ENCODE measurements at places on chromosomes 3 and 15.
A peak's percentile ranks its signal among the peaks of the same experiment; 100 is the strongest.

DNA sequence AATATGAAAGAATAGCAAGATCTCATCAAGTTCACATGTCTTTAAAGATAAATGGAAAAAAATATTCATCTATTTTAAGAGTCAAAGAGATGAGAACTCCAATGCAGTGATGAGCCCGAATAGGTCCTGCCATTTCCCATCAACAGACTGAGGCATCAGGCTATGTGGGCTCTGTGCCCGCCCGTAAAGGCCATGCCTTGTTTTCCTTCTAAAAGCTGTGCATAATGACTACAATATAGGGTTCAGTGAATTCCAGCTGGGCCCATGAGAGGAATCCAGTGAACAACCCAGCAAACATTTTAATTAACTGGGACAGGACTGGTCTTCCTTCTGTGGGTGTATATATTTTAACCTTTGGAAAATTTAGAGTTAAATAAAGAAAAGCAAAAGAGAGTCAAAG is 44.6 kb downstream of the RASGRP1 start:
- no peak for DNase-seq

GRCh38 chr15:68012911-68013310 is 41.2 kb upstream of the PIAS1 start:
- DNase-seq = no peak

DNA sequence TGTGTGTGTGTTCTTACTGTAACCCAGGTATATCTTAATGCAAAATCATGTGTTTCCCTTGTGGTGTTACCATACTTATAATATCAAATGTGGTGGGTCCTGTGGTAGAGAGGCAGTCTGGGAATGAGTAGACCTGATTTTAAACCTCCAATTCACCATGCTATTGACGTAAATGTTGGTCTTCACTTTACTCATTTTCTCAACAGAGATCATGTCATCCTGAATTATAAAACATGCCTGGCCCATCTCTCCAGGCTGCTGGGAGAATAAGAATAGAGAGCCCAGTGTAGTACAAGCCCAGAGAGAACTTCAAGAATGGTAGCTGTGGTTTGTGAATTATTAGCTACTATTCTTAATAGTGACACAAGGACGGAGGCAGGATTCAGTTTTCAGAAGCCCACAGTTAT is 88.1 kb downstream of the MBNL1 start:
- no peak for DNase-seq

DNA sequence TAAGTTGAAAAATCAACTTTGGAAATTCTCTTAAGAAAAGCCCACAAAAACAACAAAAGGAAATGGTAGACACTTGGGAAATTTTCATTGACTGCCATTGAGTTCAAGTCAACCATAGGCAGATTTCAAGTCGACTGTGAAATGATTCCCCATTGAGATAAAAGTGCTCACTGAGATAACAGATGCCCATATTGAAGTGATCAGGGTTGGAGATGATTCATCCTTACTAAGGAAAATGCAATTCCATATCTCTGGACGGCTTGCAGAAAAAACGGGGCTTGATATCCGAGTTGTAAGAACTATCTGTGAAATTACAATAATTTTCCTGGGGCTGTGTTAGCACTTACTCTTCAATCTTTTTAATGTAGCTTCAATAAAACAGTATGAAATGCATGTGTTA is 373.1 kb upstream of the THRB start:
- no peak for DNase-seq

DNA sequence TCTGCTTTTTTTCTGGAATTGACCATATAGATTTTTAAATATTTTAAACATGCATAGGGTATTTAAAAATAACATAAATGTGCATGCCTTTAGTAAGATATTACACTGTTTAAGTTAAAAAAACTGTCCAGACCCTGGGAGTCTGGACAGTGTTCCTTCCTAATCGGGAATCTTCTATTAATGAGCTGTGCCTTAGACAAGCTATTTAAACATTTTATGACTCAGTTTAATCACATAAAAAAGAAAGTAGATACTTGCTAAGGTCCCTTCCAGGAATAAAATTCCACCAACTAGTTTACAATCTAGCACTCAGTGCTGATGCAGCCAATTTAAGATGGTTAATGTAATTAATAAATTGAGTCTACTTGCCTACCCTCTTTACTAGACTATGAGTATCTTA is 140.4 kb upstream of the DPH6 start:
- no peak for DNase-seq

DNA sequence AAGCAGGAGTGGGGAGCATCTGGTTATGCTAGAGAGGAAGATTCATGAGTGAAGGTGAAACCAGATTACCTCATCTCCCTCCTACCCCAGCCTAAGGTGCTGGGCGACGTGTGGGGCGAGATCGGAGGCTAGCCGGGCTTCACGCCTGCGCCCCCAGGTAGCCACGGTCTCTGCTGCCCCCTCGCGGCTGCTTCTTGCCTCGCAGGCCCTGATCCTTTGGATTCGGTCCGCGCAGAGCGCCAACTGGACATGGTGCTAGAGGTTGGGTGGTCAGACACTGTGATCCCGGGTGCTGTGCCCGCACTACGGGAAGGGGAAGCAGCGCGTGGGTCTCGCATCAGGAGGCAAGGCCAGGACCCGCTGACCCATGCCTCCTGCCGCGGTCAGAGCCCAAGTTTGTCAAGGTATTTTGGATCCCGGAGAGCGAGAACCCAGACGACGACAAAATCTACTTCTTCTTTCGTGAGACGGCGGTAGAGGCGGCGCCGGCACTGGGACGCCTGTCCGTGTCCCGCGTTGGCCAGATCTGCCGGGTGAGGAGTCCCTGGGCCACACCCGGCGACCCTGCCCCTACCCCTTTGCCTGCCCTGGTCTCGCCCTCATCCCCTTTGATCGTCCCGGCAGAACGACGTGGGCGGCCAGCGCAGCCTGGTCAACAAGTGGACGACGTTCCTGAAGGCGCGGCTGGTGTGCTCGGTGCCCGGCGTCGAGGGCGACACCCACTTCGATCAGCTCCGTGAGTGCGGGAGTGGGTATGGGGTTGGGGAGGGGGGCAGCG is 4.2 kb downstream of the SEMA3B start:
- peak; percentile 85 for DNase-seq

DNA sequence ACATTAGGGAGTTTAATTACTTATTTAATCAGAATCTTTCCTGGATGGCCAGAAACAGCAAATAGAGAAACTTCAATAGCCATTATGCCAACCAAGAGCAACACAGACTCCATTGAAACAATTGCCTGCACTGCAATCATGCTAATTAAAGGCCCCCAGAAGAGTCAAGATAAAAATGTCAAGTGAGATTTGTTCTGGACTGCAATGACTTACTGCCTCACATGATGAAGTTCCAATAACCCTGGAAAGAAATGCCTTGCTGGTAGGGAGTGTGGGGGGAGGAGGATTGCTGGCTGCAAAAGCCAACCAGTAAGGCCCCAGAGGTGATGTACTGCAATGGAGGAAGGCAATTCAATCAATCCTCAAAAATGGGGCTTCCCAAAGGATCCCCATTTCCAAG is 257.9 kb downstream of the NTRK3 start:
- no peak for DNase-seq

DNA sequence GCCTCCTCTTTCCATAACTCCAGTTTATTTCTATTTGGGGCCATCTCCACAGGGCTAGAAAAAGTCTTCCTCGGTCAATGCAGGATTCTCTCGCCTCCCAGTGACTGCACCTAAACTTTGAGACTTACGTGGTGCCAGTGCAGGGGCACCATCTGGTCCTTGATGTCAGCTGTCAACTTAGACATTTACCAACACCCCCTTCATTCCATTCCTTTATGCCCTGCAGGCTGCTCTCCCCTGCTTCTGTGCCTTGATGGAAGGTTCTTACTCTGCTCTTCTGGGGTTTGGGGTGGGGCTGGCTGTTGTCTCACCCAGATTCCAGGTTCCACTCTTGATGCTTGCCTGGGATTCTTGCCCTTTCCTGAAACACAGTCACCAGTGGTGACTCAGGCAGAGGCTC is 101.8 kb downstream of the ST8SIA2 start:
- DNase-seq = no peak

DNA sequence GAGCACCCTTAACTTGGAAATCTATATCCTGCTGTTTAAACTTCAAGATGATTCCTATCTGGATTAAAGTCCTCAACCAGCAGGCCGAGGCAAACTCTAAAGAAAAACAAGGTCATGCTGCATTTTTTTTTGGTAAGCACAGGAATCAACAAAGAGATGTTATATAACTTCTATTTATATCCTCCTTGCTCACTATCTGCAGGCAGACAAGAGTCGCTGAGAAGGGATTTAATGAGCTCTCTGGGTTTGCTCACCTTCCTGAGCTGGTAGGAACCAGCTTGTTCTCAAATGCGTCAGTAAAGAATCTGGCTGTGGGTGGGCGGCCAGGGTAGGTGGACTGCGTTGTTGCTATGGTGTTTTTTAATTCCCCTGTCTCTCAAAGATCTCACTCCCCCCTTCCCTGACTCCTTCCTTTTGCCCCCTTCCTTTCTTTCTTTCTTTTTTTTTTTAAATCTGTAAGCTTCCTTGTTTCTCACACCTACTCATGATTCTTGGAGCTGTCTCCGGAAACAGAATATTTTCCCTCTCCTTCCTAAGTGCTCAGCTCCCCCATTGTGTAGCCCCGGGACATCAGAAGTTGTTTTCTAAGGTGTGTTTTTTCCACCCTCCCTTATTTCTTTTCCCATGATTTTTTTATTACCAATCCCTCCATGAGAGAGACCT is 228.8 kb upstream of the BHLHE40 start:
- DNase-seq = peak; percentile 7

DNA sequence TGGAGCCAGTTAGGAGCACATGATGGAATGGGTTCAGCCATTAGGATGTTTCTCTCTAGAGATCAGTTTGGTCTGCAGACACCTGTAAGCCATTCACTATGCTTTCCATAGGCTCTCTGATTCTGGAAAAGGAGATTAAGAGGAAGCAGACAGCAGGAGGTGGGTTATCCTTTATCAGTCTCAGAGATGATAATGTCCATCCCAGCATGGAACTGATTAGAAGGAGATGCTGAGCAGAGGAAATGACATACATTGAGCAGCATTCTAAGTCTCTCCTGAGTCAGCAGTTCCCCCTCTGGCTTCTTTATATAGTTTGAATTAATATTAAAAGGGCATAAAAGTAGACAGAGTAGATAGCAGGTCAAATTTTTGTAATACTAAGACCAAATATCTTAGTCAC is 591.1 kb downstream of the GBE1 start:
- peak; percentile 0 for DNase-seq

DNA sequence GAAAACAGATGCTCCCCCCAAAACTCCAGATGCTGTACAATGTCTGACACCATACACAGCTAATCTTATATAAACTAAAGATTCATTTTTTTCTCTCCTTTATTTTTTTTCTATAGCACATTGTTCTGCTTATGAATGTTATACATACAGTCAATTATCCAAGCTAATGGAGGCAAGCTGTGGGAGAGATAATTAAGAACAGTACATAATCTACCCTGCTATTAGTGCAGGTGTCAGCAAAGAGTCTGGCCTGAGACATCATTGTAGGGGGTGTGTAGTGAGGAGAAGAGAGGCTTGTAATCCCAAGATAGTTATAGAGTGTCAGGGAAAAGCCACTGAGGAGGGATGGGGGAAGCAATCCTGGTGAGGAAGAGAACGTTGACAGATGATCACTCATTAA is 25.4 kb upstream of the CHMP2B start:
- peak; percentile 32 for DNase-seq

DNA sequence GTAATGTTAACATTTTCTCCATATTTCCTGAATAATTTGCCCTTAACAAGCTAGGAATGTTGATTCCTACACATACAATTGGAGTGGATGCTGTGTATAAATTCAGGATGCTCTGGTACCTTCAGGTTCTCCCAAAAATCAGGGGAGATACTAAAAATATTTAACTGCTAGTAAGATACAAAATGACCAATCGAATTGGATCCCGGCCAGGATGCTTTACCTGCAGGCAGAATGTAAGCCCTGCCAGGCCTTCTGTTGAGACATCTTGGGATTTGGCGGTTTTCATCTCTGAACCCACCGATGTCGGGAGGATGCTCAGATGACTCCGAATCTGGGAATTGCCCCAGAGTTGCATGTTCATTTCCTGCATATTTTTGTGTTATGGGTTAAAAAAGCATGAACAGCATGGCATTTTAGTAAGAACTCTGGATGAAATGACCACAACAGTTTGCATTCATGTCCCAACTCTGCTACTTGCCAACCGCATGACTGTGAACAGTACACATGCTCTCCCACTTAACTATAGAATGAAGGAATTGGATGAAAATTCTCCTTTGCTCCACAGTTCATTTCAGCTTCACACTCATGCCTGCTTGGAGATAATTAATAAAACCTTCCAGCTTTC is 241.4 kb upstream of the TBL1XR1 start:
- no peak for DNase-seq

- DNase-seq = no peak
These were observed 29.1 kb upstream of the ARHGEF3 start for GRCh38 chr3:56830884-56831283.

DNA sequence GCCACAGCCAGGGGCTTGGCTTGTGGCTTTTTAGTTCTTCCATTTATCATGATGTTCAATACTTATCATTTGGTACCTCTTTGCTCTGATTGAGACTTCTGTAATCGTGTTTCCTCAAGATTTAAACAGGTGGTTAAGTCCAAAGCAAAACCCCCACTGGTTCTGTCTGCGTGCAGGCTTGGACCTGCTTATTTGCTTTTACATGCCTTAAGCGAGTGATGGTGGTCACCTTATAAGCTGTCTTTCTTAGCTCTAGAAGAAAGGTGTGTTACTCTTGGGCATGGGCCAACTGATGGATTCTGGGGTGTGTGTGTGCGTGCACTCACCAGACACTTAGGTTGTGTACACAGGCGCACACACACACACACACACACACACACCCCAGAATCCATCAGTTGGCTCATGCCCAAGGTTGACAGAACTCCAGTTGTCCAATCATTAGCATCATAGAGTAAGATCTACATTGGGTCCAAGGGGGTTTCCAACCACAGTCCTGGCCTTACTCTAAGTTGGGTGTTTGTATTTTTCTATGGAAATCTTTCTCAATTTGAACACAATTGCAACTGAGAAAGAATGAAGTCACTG is 1.2 kb downstream of the MYZAP start:
- no peak for DNase-seq

GRCh38 chr3:58804914-58805313 is 138.3 kb upstream of the FAM3D start:
- DNase-seq = no peak

DNA sequence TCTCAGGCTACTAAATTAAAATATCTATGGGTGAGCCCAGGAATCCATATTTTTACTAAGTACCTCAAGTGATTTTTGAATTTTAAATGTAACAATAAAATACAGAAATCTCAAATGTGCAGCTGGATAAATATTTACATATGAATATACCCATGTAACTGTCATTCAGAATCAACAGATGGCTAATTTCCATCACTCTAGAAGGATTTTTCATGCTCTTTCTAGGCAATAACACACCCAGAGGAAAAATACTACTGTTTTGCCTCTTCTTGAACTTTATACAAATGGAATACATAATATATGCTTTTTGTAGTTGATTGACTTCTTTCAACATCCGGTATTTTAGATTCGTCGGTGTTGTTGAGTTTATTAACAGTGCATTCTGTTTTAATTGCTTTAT is 601.3 kb upstream of the NECTIN3 start:
- no peak for DNase-seq

GRCh38 chr3:81492040-81492439 is 269.4 kb downstream of the GBE1 start:
- no peak for DNase-seq

GRCh38 chr3:11391174-11391879 is 119.1 kb downstream of the ATG7 start:
- no peak for DNase-seq
